ENCODE measurements at places on chromosomes 1 and 21. TPM values are rescaled to one million over a fixed set of nuclear protein-coding genes. Genes with fewer than 3 reads are reported as not detected.

- no peak for DNase-seq
These were observed 12.8 kb downstream of the S100A7 start for GRCh38 chr1:153447498-153448170.

DNA sequence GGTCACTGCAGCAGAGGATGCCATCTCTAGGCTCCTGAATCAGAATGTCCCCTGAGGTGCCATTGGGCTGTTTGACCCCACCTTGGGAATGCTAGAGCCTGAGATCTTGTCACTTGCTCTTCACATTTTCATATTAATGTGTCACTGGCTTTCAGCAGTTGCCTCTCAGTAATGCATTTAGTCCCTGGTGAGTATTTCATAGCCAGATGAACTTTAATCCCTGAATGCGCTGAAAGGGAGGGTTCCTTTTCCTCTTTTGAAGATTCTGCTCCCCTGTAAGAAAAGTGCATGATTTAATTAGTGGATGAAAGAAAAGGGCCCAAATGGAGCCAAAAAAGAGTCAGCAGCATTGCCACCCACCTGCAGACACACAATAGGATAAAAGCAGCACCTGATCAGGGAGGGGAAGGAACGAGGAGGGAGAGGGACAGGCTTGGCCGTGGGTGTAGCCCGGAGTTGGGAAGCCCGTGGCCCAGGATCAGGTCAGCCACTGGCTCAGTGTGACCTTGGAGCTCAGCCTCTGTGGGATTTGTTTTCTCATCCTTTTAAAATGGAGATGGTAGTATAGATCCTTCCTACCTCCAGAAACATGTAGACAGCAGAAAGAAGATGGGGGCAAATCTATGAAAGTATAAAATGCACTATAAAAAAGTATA lies 31.1 kb downstream of the ROR1 start:
- DNase-seq: no peak

DNA sequence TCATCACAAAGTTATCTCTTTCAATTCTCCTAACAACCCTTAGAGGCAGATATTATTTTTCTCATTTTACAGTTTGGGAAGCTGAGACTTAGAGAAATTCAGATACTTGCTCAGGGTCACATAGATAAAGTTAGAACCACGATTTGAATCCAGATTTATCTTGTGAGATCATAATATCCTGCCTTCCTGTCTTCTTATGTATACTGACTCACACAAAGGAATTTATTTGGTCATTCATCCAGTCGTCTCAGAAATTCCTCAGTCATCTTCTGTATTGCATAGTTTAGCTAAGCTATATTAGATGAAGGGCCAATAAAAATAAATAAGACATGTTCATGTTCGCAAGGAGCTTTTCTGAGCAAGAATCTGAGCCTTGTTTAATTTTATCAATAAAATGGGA lies 35.8 kb upstream of the RUNX1 start:
- no peak for DNase-seq

DNA sequence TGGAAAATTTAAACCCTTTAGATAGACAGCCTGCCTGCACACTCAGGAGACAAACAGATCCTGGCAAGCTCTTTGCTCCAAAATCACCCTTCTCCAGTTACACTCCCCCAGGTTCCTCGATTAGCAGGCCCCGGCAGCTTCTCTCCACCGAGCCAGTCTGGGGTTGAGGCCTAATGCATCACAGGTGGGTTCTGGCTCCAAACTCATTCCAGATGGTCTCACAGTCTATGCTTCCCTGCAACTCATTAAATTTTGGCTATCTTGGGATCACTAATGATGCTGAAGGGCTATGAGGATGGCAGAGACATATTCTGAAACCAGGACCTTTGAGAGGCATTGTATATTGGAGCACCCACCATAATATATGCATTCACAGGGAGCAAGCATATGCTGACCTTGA lies 559.8 kb upstream of the USP24 start:
- DNase-seq: no peak

- no peak for DNase-seq
These were observed 63.6 kb upstream of the ERRFI1 start for GRCh38 chr1:8089535-8090228.

GRCh38 chr1:57172040-57172439 lies 206.2 kb upstream of the C8B start:
- DNase-seq: no peak

GRCh38 chr1:228050571-228051231 lies 31.8 kb upstream of the ARF1 start:
- DNase-seq: no peak

DNA sequence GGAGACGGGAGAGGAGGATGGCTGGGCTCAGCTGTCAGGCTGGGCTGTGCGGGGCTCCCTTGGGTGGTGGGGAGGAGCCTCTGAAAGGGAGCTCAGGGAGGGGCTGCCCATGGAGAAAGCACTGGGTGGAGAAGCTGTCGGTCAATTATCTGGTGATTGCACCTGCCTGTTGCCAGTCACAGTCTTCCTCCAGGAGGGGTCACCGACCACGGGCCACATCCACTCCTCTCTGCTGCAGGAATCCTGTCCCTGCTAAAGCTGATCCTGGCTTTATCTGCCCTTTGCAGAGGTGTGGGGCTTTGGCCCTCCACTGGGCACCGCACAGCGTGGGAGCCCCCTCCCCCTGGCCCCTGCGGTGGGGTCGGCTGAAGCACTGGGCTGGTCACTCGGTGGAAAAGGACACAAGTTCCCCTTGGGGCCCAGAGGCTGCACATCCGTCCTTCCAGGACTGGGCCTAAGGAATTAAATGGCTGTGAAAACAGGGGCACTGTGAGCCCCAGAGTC lies 21.8 kb upstream of the COL18A1 start:
- no peak for DNase-seq

DNA sequence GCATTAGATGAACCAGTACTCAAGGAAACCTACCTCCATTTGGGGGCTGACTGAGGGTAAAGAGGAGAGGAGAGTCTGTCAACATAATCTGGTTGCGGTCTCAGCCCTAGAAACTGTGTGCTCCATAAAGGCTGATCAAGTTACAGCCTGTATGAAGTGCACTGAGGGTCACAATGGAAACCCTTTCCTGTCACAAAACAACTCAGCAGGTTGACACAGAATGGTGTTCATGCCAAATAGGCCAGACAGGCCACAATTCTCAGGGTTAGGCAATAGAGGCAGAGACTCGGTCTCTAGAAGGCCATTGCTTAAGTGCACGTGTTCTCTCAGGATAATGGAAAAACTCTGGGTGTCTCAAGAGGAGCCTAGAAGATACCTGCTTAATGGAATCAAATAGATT lies 4.1 kb upstream of the ANKRD35 start:
- DNase-seq: no peak

DNA sequence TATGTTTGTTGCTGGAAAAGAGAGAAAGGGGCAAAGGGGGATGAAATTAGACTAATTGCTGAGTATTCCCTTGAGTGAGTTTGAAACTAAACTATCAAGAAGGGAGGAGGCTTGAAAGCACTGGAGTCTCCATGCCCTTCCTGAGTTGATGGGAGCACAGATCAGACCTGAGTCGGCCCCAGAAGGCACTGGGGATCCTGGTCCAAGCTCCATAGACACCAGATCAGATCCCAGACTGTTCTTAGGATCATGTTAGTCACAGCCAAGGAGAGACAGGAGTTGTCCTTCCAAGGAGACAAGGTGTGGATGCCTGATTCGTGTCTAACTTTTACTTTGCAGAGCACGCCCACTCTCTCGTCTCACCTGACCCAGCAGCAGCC lies 152.3 kb downstream of the NR5A2 start:
- no peak for DNase-seq

- no peak for DNase-seq
These were observed 8.4 kb downstream of the RGS2 start for GRCh38 chr1:192817246-192817645.

GRCh38 chr1:247337961-247338360 lies 6.3 kb upstream of the ZNF496 start:
- no peak for DNase-seq

GRCh38 chr1:227725046-227725445 lies 10.1 kb downstream of the JMJD4 start:
- DNase-seq: no peak

GRCh38 chr1:110053552-110054428 lies 16.7 kb downstream of the ALX3 start:
- DNase-seq: peak; percentile 62

GRCh38 chr1:189500778-189501177 lies 976.9 kb downstream of the BRINP3 start:
- no peak for DNase-seq

DNA sequence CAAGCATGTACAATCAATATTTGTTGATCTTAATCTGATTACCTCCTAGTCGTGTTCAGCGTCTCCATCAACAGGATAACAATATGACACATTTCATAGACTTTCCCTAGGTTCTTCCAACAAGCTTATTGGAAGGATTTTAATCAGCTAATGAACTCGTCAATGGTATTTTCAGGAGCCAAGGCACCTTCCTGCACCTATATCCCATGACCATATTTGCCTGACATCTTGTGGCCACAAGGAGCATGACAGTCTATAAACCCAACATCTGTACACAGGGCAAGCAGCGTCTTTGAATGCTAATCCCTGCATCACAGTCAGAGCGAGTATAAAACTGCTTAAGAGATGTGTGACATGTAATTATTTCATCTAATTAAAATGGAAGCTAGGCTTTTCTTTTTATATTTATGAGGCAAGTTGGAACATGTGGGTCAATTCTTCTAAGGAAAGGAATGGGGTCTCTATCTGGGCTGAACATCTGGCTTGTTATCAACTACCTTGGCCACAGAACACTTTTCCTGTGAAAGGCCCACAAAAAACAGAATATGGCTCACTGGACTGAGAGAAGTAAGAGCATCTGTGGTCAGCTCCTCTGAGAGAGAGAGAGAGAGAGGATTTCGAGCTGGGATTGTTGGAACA lies 388.8 kb downstream of the NTNG1 start:
- peak; percentile 47 for DNase-seq

CRNN gene
- not detected for polyA plus RNA-seq

TP73 gene
- polyA plus RNA-seq: 2.1 TPM

EFHD2 gene
- polyA plus RNA-seq: 33.1 TPM
